ENCODE measurements at places on chromosomes 2 and 18.

GRCh38 chr2:208406474-208407451 lies at the start of gene PTH2R:
TSS of gene PTH2R (plus strand) at chr2:208406792. CDS start at chr2:208407044, 252 bp downstream.
- no peak for DNase-seq

DNA sequence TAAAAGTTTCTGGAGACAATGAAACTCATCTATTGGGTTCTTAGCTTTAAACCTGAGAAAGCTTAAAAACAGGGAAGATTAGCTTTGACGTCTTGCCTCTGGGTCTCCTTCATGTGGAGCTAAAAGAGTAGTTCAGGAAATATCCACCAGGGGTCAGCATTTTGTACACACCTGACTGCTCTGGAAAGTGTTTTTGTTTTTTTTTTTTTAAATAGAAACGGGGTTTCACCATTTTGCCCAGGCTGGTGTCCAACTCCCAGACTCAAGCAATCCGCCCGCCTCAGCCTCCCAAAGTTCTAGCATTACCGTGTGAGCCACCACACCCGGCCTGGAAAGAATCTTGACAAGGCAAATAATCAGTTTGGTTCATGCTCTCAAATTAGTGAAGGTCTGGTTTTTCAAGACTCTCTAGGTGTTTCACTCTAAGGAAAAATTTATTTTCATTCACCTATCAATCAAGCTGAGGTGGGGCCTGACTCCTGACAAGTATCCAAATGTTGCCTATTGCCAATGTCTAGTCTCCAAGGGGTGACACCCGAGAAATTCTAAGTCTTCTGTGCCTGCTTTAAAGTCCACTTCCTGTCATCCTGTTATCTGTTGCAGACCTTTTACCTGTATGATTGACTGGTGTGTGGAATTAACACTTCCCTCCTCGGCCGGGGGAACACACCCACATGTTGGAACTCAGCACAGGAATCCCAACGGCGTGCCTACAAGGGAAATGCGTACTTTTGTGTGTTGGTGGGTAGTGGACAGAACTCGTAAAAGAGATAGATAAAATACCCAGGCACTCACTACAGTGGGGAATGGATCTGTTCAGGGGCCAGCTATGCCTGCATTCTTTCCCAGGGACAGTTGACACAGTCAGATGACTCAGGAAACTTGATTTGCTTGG lies 11.3 kb downstream of the IL1RN start:
- DNase-seq = no peak

DNA sequence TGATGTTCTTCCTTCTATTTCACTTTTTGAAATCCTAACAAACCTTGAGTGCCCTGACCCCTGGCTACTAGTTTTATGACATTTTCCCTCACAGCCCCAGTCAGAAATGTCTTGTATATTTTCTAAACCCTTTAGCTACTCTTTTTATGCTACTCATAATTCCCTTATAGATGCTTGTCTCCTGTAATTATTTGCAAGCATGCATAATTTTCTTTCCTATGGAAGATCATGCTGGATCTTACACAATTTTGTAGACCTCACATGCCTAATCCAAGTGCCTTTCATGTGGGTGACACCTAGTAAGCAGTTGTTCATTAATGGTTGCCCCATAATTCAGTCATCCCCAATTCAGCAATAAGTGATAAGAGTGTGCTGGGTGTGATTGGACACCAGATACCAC lies 6.9 kb downstream of the GPD2 start:
- no peak for DNase-seq

- DNase-seq = no peak
Observed at GRCh38 chr18:2797951-2798350, 48.9 kb upstream of the EMILIN2 start.

- no peak for DNase-seq
Observed at GRCh38 chr2:217604527-217605194, 398.1 kb downstream of the TNS1 start.

- DNase-seq = no peak
Observed at GRCh38 chr2:138956116-138956515, 175.9 kb upstream of the NXPH2 start.

All from stimulated activated CD4-positive, alpha-beta T cell treated with anti-CD3 and anti-CD28 coated beads, Interleukin-12 subunit alpha, Interleukin-12 subunit beta, amount 100 ng/mL, for 24 hours (primary cell).